ENCODE measurements at places on chromosomes 12 and 14.

- no peak for DNase-seq
Observed at GRCh38 chr14:95052016-95052585, 105.2 kb downstream of the DICER1 start.

- no peak for DNase-seq
Observed at GRCh38 chr12:67430708-67431335, 161.7 kb downstream of the CAND1 start.

GRCh38 chr14:69617796-69618195 lies 6.4 kb downstream of the SUSD6 start:
- DNase-seq: no peak

DNA sequence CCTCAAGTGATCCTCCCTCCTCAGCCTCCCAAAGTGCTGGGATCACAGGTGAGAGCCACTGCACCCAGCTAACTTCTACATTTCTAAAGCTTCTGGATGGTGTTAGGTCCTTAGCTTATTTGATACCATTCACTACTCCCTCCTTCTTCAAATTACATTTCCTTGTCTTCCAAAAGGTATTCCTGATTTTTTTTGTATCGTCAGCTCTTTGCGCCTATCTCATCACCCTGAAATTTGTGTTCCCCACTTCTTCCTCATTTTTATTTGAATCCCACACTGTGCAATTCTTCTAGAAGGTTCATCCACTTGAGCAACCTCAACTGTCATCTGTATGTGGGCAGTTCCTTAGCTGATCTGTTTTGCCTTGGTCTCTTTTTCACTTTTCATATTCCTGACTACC lies 241.8 kb upstream of the RGS6 start:
- no peak for DNase-seq

- DNase-seq: no peak
Observed at GRCh38 chr12:114284041-114284440, 121.9 kb downstream of the TBX5 start.

DNA sequence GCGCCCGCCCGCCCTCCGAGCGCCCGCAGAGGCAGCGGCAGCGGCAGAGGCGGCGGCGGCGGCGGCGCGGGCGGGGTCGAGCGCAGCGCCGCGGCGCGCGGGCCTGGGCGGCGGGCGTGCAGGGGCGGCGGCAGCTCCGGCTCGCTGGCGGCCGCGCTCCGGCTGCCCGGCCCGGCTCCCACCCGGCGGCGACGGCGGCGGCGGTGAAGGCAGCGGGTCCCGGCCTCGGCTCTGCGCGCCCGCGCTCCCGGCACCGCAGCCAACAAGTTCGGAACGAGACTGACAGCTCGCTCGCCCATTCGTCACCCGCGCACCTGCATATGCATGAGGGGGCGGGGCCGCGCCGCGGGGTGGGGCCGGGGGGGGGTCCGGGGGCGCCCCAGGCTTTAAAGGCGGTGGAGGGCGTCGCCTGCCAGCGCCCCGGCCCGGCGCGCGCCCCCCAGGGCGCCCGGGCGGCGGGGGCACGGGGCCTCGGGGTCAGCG lies at the start of gene JAG2:
Gene JAG2, minus strand, starts transcription at position 281 of the 483 bp plus-strand sequence. CDS start 356 bp downstream, outside the sequence.
- DNase-seq: peak; percentile 86

DNA sequence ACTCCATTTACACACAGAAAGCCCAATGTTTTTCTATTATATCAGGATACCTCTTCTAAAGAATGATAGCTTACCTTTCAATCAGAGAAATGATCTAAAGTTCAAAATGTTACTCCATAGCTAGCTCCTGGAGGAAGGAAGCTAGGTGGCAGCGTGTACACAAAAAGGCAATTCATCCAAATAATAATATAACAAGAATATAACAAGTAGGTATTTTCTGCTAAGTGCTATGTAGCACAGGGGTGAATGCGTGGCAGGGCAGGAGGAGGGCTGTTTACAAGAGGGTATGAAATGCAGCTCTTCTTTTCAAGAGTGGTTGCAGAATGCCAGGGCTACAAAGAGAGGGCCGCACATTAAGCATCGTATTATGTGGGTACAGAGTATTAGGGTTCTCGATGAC lies 663 bp upstream of the SNAPC1 start:
- DNase-seq: no peak

DNA sequence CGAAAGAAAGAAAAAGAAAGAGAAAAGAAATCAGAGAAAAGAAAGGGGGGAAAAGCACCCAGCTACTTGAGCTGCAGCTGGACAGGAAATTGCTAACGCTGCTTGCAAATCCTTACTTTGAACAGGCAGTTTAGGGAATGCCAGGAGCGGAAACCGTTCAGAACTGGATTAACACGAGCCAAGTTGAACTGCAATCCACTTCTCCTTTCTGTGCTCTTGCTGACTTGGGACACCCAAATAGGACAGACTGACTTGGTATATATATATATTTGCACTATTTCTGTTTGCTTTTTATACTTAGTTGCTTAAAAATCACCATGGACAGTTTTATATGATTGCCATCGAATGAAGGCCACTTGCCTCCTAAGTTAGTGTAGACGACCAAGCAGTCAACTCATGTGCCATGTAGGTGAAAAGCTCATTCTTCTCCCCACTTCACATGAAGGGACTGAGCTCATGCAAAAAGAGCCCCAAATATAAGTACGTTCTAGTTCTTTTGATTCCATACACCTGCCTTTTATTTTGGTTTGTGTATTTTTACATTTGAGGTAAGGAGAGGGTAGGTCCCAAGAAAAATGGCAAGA lies 5.5 kb downstream of the DUSP6 start:
- no peak for DNase-seq

GRCh38 chr12:114902665-114903064 lies 218.7 kb upstream of the TBX3 start:
- DNase-seq: no peak

GRCh38 chr12:18358077-18358476 lies 96.8 kb downstream of the PIK3C2G start:
- DNase-seq: no peak

GRCh38 chr14:100781952-100782351 lies 44.0 kb upstream of the MEG3 start:
- no peak for DNase-seq

DNA sequence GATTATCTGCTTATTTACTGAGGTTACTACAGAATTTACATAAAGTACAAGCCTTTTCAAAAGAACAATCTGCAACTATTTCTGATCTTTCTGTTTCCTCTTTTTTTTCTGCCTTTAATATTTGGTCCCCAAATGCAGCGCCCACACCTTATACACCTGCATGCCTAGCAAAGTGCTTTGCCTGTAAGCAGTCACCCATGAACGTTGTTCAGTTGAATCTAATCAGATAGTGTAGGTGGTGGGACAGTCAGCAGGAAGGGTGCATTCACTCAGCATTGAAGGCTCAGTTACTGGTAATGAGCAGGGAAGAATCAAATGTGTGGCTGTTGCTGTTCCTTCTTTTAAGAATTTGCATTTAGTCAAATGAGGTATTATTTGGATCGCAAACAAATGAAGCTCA lies 108.4 kb downstream of the GPR135 start:
- no peak for DNase-seq

GRCh38 chr12:58425481-58426392 lies 484.4 kb downstream of the ATP23 start:
- DNase-seq: no peak

DNA sequence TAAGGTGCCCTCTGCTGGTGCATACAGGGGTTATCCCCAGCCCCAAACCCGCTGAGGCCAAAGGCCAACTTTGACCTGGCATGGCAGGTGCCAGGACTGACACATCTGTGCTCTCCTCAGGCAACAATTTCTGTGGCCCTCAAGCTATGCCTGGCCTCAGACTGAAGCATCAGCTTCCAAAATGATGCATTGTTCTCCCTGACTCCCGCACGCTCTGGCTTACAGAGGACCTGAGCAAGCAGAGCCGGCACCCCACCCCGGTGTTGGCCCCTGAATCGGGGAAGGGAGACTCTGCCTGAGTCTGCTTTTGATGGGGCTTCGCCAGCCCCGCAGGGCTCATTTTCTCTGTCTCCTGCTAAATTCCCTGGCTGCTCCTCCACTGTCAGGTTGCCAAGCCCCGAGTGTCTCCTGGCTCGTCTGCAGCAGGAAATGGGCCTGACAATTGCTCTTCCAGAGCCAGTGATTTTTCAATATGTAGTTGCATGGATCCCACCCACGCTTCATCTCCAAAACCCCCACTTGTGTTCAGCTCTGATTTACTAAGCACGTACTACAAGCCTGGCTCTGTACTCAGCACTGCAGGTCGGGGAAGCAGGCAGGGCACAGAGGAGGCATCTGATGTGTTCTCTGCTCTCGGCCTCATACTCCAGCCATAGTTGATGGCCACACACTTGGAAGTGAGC lies 126.1 kb downstream of the SLC38A6 start:
- no peak for DNase-seq

GRCh38 chr12:104638218-104638850 lies 181.6 kb downstream of the CHST11 start:
- DNase-seq: no peak

- no peak for DNase-seq
Observed at GRCh38 chr12:13163868-13164635, 32.5 kb upstream of the EMP1 start.

GRCh38 chr12:102406033-102406584 lies 74.3 kb downstream of the IGF1 start:
- no peak for DNase-seq

DNA sequence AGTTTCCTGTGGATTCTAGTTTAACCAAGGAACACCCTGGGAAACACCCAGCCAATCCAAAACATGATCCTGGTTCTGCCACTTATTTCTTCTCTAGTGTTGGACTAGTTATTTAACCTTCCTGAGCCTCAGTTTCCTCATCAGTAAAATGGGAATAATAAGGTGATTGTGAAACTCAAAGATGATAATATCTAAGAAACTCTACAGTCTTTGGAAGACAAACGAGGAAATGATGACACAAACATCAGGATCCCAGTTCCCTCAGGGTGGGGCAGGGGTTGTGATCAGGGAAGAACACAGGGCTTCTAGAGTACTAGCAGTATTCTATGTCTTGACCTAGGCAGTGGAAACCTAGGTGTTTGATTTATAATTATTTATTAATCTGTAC lies 18.1 kb upstream of the TMEM106C start:
- no peak for DNase-seq

DNA sequence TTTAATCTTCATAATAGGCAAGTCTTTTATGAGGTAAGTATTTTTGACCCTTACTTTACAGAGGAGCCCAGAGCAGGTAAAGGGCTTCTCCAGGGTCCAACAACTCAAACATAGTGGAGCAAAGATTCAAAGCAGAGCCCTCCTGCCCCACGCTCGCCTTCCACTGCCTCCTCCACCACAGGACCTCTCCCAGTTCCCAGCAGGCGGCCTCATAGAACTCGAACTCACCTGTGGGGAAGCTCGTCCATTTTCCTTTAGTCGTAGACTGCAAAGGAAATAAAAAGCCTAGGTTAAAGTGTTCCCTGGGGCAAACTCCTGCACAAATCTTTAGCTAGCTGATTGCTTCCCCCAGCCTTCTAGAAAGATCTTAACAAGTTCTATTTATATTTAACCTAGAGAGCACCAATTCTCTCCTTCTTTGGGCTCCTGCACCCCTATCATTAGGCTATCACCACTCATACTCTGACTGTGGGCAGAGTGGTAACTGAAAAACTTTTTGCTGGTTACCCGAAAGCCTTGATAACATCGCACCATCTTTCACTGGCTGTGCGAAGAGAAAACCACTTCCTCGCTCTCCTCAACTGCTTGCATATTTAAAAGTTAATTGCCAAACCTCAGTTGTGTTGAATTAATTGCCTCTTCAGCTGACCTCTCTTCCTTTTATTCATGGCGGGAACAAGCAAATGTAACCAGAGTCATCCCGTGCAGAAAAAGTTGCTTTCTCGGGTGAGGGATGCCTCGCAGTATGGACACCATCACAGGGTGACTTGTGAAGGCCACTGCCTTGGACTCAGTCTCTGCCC lies 299.6 kb downstream of the DPF3 start:
- no peak for DNase-seq

GRCh38 chr14:89899291-89899690 lies 55.2 kb downstream of the EFCAB11 start:
- DNase-seq: no peak

GRCh38 chr12:131944601-131945251 lies 5.0 kb upstream of the EP400 start:
- no peak for DNase-seq

DNA sequence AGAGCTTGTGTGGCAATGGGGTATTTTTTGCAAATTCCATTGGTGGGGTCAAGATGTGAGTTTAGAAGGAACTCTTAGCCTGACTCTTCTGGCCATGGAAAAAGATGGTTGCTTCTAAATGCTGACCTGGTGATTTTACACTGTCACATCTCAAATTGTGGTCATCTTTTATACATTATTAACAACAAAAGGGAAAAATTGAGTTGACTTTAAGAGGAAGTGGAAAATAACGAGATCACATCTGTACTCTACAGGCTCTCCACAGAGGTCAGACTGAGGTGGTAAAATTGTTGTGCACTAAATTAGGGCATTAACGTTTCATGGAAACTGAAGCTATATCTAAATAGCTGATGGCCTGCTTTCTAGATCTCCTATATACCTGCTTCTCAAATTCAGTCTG lies 44.7 kb downstream of the PTPN11 start:
- no peak for DNase-seq

GRCh38 chr12:114921781-114922180 lies 237.8 kb upstream of the TBX3 start:
- DNase-seq: no peak

GRCh38 chr12:119803381-119803791 lies 73.7 kb downstream of the CIT start:
- no peak for DNase-seq

GRCh38 chr12:47903151-47903611 lies 1.6 kb downstream of the VDR start:
- DNase-seq: no peak

DNA sequence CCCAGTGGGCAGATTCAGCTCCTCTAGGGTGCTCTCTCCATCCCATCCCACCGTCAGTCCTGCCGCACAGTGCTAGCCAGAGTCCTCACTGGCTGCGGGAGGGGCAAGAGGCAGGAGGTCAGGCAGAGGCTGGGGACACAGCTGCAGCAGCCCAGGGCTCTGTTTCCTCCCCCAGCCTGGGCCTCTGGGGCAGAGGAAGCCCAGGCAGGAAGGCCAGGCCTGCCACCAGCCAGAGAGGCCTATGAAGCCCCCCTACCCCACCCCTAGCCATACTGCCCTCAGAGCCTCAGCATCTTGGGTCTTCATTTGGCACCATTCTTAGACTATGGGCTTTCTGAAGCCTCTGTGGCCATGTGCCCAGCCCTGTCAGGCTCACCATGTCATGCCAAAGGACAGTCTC lies 3.4 kb downstream of the ACVRL1 start:
- no peak for DNase-seq

GRCh38 chr12:107622001-107622400 lies 63.6 kb upstream of the PWP1 start:
- DNase-seq: peak; percentile 39

GRCh38 chr12:15172060-15172822 lies 49.0 kb downstream of the RERG start:
- no peak for DNase-seq
